ENCODE measurements at places on chromosomes 12 and 14. TPM values are rescaled to one million over a fixed set of nuclear protein-coding genes. Genes with fewer than 3 reads are reported as not detected.

GRCh38 chr14:66982247-66982646, 207.0 kb upstream of the GARIN2 start:
- no peak for DNase-seq

GRCh38 chr14:21334202-21334906, 49.5 kb downstream of the SUPT16H start:
- no peak for DNase-seq

- no peak for DNase-seq
Measured at GRCh38 chr12:28057856-28058615, 85.5 kb upstream of the PTHLH start.

- DNase-seq, result no peak
Measured at GRCh38 chr12:3795492-3796133, 42.7 kb upstream of the CRACR2A start.

- peak; percentile 53 for DNase-seq
Measured at GRCh38 chr12:120474616-120474960, 5.0 kb upstream of the SRSF9 start.

GRCh38 chr12:108409481-108409880, 70.4 kb upstream of the CMKLR1 start:
- no peak for DNase-seq

- DNase-seq, result no peak
Measured at GRCh38 chr14:32403688-32404087, 74.6 kb downstream of the AKAP6 start.

- no peak for DNase-seq
Measured at GRCh38 chr14:53766106-53766505, 190.5 kb downstream of the BMP4 start.

- DNase-seq, result no peak
Measured at GRCh38 chr12:27272373-27273028, 28.4 kb downstream of the STK38L start.

DNA sequence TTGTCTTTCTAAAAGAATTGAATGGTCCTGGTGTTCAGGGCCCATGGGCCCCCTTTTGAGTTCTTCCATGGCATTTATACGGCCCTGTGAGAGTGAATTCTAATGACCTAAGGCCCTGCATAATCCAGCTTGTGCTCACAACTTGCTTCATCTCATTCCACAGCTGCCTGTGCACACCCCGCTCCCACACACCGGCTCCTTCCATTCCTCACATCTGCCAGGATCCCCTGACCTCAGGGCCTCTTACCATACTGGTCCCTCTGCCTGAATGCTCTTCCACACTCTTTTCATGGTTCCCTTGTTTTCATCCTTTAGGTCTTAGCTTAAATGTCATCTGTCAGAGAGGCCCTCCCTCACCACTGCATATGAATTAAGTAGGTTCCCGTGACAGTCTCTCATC, 49.5 kb upstream of the EGLN3 start:
- no peak for DNase-seq

ENDOU gene
- not detected for total RNA-seq
